ENCODE measurements at places on chromosomes 3 and 15.
A peak's percentile ranks its signal among the peaks of the same experiment; 100 is the strongest.

- DNase-seq: no peak
Observed at GRCh38 chr3:299590-300301, 103.2 kb downstream of the CHL1 start.

GRCh38 chr15:85306946-85307686 is 73.3 kb upstream of the AKAP13 start:
- DNase-seq: no peak

DNA sequence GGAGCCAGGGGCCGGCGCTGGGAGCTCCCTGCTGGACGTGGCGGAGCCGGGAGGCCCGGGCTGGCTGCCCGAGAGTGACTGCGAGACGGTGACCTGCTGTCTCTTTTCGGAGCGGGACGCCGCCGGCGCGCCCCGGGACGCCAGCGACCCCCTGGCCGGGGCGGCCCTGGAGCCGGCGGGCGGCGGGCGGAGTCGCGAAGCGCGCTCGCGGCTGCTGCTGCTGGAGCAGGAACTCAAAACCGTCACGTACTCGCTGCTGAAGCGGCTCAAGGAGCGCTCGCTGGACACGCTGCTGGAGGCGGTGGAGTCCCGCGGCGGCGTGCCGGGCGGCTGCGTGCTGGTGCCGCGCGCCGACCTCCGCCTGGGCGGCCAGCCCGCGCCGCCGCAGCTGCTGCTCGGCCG is 1.5 kb downstream of the SMAD6 start:
- peak; percentile 57 for DNase-seq

- no peak for DNase-seq
Observed at GRCh38 chr15:78037779-78038305, 39.7 kb downstream of the TBC1D2B start.

DNA sequence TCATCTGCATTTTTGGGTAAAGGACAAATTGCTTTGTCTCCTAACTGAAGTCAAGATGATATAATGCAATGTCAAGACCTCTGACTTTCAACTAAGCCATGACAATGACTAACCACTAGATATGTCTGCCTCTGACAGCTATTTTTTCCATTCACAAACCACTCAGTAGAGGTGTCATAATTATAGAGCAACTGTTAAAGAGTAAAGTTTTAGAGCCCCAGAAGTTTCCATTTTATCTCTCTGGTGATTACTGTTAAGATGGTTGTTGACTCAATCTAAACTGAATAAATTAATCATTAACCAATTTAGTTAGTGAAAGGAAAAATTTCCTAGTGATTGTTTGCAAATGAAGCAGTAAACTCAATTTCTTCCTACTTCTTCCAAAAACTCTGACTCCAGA is 779.9 kb downstream of the GRM7 start:
- DNase-seq: no peak

- DNase-seq: no peak
Observed at GRCh38 chr3:169534439-169534838, 129.1 kb downstream of the MECOM start.

DNA sequence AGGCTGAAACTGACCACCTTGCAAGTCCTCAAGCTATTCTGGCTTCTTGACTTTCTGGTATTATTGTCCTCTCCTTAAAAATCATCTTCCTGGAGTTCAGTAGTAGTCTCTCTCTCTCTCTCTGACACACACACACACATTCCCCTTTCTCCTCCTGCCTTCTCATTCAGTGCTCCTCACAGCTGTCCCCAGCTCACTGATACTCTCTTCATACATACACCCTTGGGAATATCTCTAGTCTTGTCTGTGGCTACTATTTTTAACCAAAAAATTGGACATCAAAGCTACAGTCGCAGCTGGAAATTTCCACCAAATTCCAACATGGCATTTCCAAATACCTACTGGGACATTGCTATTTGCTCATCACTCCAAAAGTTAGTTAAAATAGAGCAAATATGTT is 178.9 kb downstream of the ECT2 start:
- DNase-seq: no peak

GRCh38 chr3:8489278-8489792 is 12.3 kb upstream of the LMCD1 start:
- DNase-seq: no peak

- no peak for DNase-seq
Observed at GRCh38 chr3:116667791-116668190, 41.8 kb upstream of the TUSC7 start.

GRCh38 chr3:162799910-162800309 is 1303.3 kb downstream of the OTOL1 start:
- no peak for DNase-seq

DNA sequence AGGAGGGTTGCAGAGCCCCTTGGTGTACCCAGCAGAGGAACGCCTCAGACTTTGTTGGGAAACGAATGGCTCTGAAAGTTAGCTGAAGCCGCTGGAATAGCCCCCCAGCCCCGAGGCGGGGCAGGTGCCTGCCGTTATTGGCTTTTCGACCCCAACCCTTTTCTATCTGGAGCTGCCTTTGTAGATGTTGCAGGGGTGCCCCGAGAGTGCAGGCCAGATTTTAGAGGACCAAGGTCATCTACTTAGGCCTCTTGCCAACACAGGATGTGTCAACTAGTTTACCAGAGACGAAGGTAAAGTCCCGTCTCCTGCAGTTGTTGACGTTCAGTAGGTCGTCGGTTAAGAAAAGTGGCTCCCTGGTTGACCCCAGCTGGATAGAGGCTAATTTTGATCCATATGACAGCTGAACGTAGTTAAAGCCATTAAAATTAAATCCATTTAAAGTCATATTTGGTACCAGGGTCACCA is 579 bp upstream of the UBE3A start:
- DNase-seq: no peak

GRCh38 chr3:100277255-100277800 is 16.5 kb downstream of the TBC1D23 start:
- peak; percentile 23 for DNase-seq

- peak; percentile 32 for DNase-seq
Observed at GRCh38 chr3:127764841-127765362, 57.4 kb downstream of the MGLL start.

GRCh38 chr3:51378726-51379125 is 6.4 kb upstream of the MANF start:
- DNase-seq: no peak

DNA sequence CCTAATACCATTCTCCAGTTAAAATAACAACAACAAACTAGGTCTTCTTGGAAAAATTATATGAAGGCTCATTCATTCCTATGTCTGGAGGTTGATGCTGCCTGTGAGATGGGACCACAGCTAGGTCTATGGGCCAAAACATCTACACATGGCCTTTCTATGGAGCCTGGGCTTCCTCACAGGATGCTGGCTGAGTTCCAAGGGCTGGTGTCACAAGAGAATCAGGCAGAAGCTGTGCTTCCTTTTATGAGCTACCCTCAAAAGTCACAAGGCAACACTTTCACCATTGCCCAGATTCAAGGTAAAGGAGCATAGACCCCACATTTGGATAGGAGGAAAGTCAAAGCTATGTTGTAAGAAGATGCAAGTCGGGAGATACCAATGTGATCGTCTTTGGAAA is 4.6 kb upstream of the RTP2 start:
- no peak for DNase-seq

- no peak for DNase-seq
Observed at GRCh38 chr3:185701611-185702261, 115.6 kb downstream of the SENP2 start.

DNA sequence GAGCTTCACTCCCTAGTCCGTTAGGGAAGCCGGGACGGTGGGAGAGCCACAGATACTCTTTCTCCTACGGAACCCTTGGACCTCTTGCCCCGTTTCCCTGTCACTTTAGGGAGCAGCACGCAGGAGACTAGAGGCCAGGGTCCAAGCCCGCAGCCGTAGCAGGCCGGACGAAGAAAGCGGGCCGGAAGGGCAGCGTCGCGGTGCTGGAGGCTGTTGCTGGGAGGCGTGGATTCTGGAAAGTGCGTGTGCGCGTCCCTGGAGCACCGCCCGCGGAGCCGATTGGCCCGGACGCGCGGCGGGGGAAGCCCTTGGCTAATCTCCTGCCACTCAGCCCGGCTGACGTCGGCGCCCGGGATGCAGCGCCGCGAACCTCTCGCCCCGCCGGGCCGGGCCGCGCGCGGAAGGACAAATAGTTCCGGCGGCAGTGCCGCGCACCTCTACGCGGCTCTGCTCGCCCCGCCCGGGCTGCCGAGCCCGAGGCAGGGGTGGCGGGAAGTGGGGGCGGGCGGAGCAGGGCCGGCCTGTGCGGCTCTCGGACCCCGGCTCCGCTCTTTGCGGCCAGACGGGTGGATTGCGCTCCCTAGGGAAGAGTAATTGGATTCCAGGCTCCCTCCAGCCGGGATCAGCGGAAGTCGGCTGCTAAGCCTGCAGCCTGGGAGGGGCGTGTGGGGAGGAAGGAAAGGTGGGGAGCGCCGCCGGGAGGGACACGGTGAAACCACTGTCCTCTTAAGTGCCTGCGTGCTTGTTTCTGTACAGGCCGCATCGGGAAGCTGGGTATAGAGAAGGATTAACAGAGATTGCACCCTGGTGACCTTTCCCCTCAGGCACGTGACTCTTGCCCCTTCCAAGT is 31.3 kb upstream of the TCF12 start:
- peak; percentile 99 for DNase-seq

DNA sequence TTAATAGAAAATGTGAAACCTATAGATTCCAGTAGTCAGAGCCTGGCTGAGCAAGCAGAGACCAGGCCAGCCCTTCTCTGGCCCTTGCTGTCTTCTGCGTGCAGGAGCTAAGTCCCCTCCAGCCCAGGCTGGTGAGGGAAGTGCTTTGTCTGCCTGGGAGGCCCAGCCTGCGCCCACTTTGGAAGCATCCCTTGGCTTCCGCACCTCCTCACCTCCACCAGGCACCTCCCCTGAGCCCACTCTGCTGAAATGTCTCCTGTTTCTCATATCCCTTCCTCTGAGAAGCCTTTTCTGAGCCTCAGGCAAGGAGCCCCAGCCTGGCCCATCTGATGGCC is 45.3 kb downstream of the ALDH1L1 start:
- DNase-seq: no peak

GRCh38 chr15:82571722-82572222 is 31.5 kb upstream of the RPS17 start:
- peak; percentile 79 for DNase-seq

- no peak for DNase-seq
Observed at GRCh38 chr15:98976500-98976899, 31.1 kb downstream of the PGPEP1L start.

DNA sequence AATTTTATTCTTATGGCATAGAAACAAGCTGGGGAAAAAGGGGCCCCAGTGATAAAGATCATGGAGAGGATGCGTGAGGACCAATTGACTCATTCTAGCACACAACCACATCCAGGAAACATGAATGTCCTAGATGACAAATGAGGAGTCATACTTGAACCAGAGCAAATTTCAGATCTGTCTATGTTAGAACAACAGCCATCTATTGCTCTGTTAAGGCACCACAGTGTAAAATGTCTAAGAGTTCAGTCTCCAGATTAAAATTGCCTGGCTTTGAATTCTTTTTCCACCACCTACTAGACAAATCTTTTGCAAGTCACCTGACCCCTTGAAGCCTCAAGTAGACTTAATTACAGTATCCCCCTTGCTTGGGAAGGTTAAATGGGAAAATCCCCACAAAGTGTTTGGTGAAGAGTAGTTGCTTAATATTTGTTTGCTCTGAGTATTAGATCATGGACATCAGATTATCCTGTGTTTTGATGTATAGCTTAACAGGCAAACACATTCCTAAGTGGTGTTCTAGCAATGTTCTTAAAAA is 258.7 kb upstream of the TGFBR2 start:
- peak; percentile 44 for DNase-seq

DNA sequence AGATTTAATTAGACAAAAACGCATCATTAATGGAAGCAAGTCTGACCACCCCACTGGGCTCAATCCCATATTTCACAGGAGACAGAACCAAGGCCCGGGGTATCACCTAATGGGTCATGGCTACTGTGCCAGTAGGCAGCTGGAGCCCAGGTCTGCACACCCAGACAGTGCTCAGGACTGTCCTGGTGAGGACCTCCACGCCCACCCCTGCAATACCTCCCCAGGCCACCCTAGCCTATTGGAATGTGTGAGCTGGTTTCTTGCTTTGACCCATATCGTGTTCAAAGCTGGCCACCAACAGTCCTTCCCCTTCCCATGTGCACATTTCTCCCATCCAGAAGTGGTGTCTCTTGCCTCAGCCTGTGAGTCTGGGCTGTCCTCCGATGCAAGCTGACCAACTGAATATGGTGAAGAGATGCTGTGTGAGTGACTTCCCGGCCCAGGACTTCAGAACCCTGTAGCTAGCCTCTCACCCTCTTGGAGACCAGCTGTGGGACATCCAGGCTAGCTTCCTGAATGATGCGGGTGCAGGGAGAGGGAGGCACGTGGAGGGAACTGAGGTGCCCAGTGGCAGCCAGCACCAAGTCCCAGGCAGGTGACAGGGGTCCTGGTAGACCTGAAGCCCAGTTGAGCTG is 19.1 kb downstream of the SLC6A20 start:
- DNase-seq: no peak

- DNase-seq: no peak
Observed at GRCh38 chr15:76636059-76636458, 269.1 kb downstream of the SCAPER start.

DNA sequence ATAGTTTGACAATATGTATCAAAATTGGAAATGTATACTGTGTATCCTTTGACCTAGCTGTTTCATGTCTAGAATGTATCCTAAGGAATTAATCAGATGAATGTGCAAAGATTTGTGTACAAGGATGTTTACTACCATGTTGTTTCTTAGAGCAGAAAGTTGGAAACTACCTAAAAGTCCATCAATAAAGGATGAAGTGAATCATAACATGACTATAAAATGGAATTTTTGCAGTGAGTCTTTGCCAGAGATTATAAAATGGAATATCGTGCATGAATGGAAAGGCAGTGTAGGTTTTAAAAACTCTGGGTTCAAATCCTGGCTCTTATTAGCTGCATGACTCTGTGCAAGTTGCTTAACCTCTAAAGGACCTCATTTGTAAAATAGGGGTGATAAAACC is 14.3 kb downstream of the POGLUT1 start:
- no peak for DNase-seq

DNA sequence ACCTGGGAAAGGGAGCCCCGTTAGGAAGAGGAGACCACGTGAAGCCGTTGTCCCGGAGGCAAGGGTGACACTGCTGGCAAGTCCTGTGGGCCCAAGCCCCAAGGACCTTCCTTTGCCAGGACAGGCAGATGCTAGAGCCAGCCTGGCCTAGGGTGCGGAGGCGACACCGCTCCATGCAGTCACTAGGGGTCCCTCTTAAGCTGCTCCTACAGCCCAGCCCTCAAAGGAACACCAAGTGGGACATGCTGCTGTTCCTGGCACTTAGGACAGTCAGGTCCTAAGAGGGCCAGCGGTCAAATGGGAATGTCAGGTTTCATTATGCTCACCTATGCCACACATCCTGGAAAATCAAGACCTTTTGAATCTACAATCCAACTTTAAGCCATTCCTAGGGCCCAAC is 59.7 kb downstream of the RPN1 start:
- DNase-seq: no peak
